ENCODE measurements at places on chromosomes 1 and 21. TPM values are rescaled to one million over a fixed set of nuclear protein-coding genes. Genes with fewer than 3 reads are reported as not detected.

DNA sequence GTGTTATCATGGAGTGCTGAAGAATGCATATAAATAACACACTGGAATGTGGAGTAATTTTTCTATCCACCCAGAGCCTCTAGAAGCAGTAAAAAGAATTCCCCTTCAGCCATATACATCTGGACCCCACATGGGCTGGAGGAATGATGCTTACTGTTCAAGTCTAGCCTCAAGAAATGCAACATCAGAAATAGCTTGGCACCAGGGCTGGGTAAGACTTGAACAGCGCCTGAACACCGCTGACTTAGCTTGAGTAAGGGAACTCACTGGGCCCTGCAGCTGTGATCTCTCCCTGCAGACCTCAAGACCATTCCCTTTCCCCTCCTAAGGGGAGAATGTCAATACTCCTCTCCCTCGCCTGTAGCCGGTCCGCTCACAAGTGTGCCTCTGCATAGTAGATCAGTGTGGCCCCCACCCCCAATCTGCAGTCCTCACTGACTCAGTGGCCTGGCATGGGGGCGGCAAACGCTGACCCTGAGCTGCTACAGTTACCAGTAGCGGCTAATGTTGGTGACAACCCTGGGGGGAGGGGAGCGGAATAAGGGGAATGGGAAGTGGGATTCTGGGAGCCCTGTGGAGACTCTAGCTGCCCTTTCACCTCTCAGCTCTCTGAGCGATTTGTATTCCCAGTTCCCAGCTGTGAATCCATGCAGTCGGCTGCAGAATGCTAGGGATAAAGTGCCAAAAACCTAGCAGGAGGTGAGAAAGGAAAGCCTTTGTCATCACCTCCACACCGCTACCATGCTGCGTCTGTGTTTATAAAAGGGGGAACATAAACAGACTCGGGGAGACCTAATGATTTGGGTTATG lies 483.9 kb downstream of the DISC1 start:
- no peaks in the 10 kb centered on the region for H3K36me3 ChIP-seq
- DNase-seq, result no peak
- H3K4me1 ChIP-seq, result no peaks in the 10 kb centered on the region
- no peaks in the 10 kb centered on the region for H3K27me3 ChIP-seq
- H3K27ac ChIP-seq, result no peak overlapping the region

DNA sequence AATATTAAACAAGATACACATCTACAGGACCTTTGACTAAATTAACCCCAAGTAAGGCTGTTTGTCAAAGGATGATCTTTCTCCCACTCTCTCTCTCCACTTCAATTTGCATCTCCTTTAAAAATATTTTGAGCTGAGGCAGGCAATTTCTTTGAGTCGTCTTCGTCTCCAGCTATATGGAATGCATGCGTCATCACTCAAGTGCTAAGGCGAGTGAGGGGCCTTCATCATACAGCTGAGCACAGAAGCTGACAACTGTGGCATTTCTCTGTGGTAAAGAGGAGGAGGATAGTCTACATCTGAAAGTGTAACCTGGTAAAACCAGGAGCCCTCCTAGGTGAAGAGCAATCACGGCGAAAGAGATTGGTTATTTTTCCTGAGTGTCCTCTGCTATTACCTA lies 7.6 kb downstream of the EPHX4 start:
- no peak for DNase-seq
- no peak overlapping the region for H3K4me3 ChIP-seq
- H3K27ac ChIP-seq, result no peak overlapping the region

GRCh38 chr21:25788677-25789076 lies 53.9 kb downstream of the GABPA start:
- no peak for DNase-seq
- H3K27ac ChIP-seq, result no peak overlapping the region
- H3K27me3 ChIP-seq, result no peaks in the 10 kb centered on the region
- H3K4me1 ChIP-seq, result peaks cover 9% of the 10 kb centered on the region

Gene GJA9
- polyA plus RNA-seq, result not detected

DNA sequence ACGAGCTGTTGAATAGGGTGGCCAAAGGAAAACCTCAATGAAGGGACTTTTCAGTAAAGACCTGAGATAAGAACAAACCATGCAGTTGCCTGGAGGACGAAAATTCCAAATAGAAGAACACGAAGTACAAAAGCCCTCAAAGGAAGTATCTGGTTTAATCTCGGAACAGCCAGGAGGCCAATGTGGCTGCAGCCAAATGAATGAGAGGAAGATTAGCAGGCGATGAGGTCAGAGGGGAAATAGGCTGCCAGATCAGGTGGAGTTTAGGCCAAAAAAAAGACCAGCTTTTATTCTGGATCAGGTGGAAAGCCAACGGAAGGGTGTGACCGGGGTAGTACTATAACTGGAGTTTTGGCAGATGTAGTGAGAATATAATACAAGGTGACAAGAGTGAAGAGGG lies 43.7 kb downstream of the SRSF11 start:
- H3K27ac ChIP-seq, result no peak overlapping the region
- no peak for DNase-seq
- no peaks in the 10 kb centered on the region for H3K27me3 ChIP-seq
- no peaks in the 10 kb centered on the region for H3K4me1 ChIP-seq

GRCh38 chr1:45833361-45833760 lies 29.9 kb downstream of the MAST2 start:
- no peak overlapping the region for H3K27ac ChIP-seq
- no peak overlapping the region for H3K4me3 ChIP-seq

DNA sequence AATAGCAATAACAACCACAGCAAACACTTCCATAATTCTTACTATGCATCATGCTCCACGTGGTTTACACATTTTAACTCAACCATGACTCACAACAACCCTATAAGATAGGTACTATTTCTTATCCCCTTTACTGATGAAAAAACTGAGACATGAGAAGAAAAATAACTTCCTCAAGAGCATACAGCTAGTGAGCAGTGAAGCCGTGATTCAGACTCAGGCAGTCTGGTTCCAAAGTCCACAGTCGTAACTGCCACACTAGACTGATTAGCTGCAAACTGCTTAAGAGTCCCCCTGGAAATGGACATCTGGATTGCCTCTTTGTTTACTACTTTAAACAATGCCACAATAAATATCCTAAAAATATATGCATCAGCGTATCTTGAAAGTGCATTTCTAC lies 55.7 kb downstream of the PLD5 start:
- H3K4me1 ChIP-seq, result no peaks in the 10 kb centered on the region
- DNase-seq, result no peak
- H3K36me3 ChIP-seq, result no peaks in the 10 kb centered on the region
- no peak overlapping the region for H3K27ac ChIP-seq
- no peak overlapping the region for H3K4me3 ChIP-seq

GRCh38 chr1:106780066-106780465 lies 276.4 kb upstream of the PRMT6 start:
- no peak overlapping the region for H3K27ac ChIP-seq
- no peak overlapping the region for H3K4me3 ChIP-seq

GRCh38 chr1:76336931-76337371 lies 262.4 kb downstream of the ST6GALNAC3 start:
- H3K27me3 ChIP-seq, result no peaks in the 10 kb centered on the region
- no peaks in the 10 kb centered on the region for H3K4me1 ChIP-seq
- no peak for DNase-seq
- no peak overlapping the region for H3K27ac ChIP-seq
- H3K4me3 ChIP-seq, result no peak overlapping the region

GRCh38 chr1:162456323-162456722 lies 41.3 kb upstream of the UHMK1 start:
- no peak overlapping the region for H3K4me3 ChIP-seq
- DNase-seq, result no peak
- H3K27ac ChIP-seq, result no peak overlapping the region
- no peaks in the 10 kb centered on the region for H3K27me3 ChIP-seq
- H3K36me3 ChIP-seq, result no peaks in the 10 kb centered on the region

GRCh38 chr1:154006136-154006535 lies 15.6 kb downstream of the RPS27 start:
- H3K36me3 ChIP-seq, result no peaks in the 10 kb centered on the region
- DNase-seq, result no peak
- no peak overlapping the region for H3K27ac ChIP-seq
- H3K4me3 ChIP-seq, result no peak overlapping the region

DNA sequence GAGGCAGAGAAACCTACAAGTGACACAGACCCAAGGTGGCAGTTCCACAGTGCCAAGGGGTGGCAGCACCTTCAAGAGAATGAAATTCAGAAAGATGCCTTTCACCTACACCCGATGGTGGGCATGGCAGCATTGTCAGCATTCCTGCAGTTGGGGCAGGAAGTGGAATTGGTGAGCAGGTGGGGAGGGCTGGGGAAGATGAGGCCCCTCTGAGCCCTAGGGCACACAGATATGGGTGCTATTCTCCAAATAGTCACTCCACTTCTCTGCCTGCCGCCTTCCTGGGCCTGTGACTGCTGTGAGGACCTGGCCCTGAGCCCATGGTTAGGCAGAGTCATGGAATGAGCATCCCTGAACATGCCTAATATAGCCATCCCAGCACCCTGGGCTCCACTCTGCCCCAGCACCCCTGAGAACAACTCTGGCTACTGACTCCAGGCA lies 8.3 kb downstream of the SHISA4 start:
- peaks cover 7% of the 10 kb centered on the region for H3K4me1 ChIP-seq
- H3K27me3 ChIP-seq, result no peaks in the 10 kb centered on the region
- H3K27ac ChIP-seq, result no peak overlapping the region

Gene NBPF10
- not detected for polyA plus RNA-seq

DNA sequence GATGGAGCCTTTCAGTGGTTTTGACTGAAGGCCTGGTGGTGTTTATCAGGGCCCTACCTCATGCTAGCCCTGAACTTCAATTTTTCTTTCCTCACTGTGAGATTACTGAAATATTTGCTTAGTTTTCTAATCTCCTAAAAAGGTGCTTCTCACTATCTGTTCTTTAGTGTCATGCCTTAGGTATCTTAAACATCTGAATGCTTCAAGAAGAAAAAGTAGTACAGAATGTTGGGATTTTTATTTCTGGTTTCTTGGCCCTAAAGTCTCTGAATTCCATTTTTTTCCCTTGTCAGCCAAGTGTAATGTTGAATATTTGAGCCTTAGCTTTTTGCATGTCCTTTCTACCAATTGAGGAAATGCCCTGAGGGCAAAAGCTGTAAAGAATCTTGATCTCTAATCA lies 47.9 kb upstream of the PRKACB start:
- H3K27ac ChIP-seq, result no peak overlapping the region
- H3K27me3 ChIP-seq, result no peaks in the 10 kb centered on the region
- peaks cover 6% of the 10 kb centered on the region for H3K4me1 ChIP-seq
- no peak overlapping the region for H3K4me3 ChIP-seq
- DNase-seq, result no peak
- no peaks in the 10 kb centered on the region for H3K36me3 ChIP-seq

GRCh38 chr1:209527372-209527771 lies 56.1 kb upstream of the CAMK1G start:
- no peak overlapping the region for H3K4me3 ChIP-seq
- H3K4me1 ChIP-seq, result no peaks in the 10 kb centered on the region
- H3K36me3 ChIP-seq, result no peaks in the 10 kb centered on the region
- no peak overlapping the region for H3K27ac ChIP-seq

Gene GJA5
- not detected for polyA plus RNA-seq

- H3K4me3 ChIP-seq, result no peak overlapping the region
- no peaks in the 10 kb centered on the region for H3K27me3 ChIP-seq
- H3K27ac ChIP-seq, result no peak overlapping the region
- H3K36me3 ChIP-seq, result no peaks in the 10 kb centered on the region
These were observed 24.0 kb upstream of the DENND1B start for GRCh38 chr1:197799271-197799670.

- peaks cover 4% of the 10 kb centered on the region for H3K27me3 ChIP-seq
- no peak overlapping the region for H3K4me3 ChIP-seq
- DNase-seq, result no peak
These were observed 6.3 kb upstream of the CTTNBP2NL start for GRCh38 chr1:112389689-112390088.

GRCh38 chr1:230834292-230834691 lies 34.0 kb downstream of the C1orf198 start:
- H3K4me3 ChIP-seq, result no peak overlapping the region
- H3K27ac ChIP-seq, result no peak overlapping the region
- H3K36me3 ChIP-seq, result no peaks in the 10 kb centered on the region
